ENCODE measurements at places on chromosomes 7 and 10. TPM values are rescaled to one million over a fixed set of nuclear protein-coding genes. Genes with fewer than 3 reads are reported as not detected.

GRCh38 chr10:75438275-75438674 is 6.9 kb downstream of the LRMDA start:
- no peak overlapping the region for H3K4me3 ChIP-seq
- H3K27ac ChIP-seq = no peak overlapping the region
- no peaks in the 10 kb centered on the region for H3K36me3 ChIP-seq

- no peaks in the 10 kb centered on the region for H3K27me3 ChIP-seq
- no peaks in the 10 kb centered on the region for H3K36me3 ChIP-seq
- no peak overlapping the region for H3K4me3 ChIP-seq
- H3K27ac ChIP-seq = no peak overlapping the region
- H3K4me1 ChIP-seq = no peaks in the 10 kb centered on the region
Observed at GRCh38 chr7:156065400-156065799, 253.1 kb upstream of the SHH start.

MET gene
- total RNA-seq = 68.8 TPM

- DNase-seq = no peak
- no peak overlapping the region for H3K27ac ChIP-seq
- no peaks in the 10 kb centered on the region for H3K27me3 ChIP-seq
- H3K36me3 ChIP-seq = no peaks in the 10 kb centered on the region
Observed at GRCh38 chr10:7117806-7118674, 292.8 kb downstream of the SFMBT2 start.

- peaks cover 23% of the 10 kb centered on the region for H3K4me1 ChIP-seq
- DNase-seq = peak; percentile 93
- H3K27me3 ChIP-seq = no peaks in the 10 kb centered on the region
- peak overlapping the region; percentile 82 for H3K27ac ChIP-seq
- H3K4me3 ChIP-seq = peak overlapping the region; percentile 60
Observed at GRCh38 chr10:126569513-126570244, 100.8 kb downstream of the C10orf90 start.

All from GM23248 (cell line).